GOT3 (cell line): ENCODE measurements at places on chromosomes 7 and 10.

- DNase-seq: no peak
Observed at GRCh38 chr7:139720705-139721231, 57.0 kb downstream of the HIPK2 start.

DNA sequence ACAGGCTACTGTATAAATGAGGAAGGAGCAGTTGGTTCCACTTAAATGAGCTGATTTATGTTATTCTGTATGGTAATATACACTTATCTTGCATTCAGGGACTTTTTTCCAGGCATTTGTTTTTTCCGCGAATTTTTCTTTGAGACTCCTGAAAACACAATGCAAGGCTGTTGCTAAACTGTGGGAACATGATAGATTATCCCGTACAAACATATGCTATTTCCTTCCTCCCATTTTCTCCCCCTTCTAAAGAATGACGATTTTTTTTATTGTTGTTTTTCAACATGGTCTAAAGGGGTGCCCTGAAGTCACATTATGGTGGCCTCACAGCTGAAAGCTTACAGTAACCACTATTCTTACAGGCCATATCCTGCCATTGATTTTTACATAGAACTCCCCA, 523.9 kb upstream of the NRP1 start:
- DNase-seq: no peak

- DNase-seq: no peak
Observed at GRCh38 chr10:122853665-122854313, 8.1 kb upstream of the CUZD1 start.

DNA sequence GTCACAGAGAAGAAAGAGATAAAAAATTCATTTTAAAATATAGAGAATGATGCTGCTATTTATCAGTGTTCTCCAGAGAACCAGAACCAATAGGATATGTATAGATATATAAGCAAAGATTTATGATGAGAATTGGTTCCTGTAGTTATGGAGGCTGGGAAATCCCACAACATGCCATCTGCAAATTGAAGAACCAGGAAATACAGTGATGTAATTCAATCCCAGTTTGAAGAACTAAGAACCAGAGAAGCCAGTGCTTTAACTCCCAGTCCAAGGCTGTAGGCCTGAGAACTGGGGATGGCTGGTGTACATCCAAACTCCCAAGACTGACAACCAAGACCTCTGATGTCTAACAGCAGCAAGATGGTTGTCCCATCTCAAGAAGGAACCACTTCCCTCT, 192.9 kb upstream of the PLXDC2 start:
- DNase-seq: no peak

- DNase-seq: no peak
Observed at GRCh38 chr10:49254556-49255318, 44.2 kb upstream of the C10orf71 start.

DNA sequence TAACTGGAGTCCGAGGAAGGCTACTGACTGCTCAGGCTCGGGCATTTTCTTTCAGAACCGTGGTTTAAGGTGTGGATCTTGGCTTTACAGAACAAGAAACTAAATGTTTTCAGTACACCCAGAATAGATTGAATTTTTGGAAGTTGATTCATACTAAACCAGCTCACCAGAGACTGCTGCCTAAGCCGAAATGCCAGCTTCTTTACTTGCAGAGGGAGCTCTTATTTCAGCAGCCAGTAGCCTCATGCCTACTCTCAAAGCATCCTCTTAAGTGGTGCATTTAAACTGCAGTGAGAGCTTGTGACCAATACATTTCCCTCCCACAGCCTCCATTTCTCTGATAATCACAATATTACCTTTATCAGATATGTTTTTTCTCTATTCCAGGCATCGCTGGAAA, 615.1 kb downstream of the SUGCT start:
- DNase-seq: no peak
